WERI-Rb-1 (cell line): ENCODE measurements at places on chromosomes 11 and 22.

GRCh38 chr11:86696004-86696403 lies 23.6 kb upstream of the ME3 start:
- DNase-seq = no peak

- DNase-seq = peak; percentile 91
These were observed 67.5 kb upstream of the NNMT start for GRCh38 chr11:114228435-114229411.

GRCh38 chr11:2581931-2582350 lies 117.9 kb downstream of the KCNQ1OT1 start:
- DNase-seq = peak; percentile 5

DNA sequence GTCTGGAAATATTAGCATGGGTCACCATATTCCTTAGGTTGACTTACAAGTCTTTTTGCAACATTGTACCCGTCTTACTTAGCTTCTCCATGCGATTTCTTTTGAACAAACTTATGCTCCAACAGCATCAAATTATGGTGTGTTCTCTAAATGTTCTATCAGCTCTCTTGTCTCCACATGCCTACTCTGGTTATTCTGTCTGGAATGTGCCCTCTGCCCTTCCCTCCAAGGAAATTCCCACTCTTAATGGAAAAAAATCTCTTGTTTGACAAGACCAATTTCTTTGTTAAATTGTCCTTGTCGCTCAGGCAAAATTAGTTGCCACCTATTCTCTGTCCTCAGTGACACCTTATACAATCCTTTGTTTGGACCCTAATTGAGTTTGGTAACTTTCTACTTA lies 522.8 kb upstream of the LUZP2 start:
- no peak for DNase-seq

GRCh38 chr11:102716527-102716926 lies 8.2 kb downstream of the MMP8 start:
- DNase-seq = no peak

GRCh38 chr11:67354075-67355022 lies 1.0 kb upstream of the POLD4 start:
- DNase-seq = peak; percentile 62
